T-helper 2 cell treated with Interferon-gamma antibody and Interleukin-4, amounts not matched to agents 5 μg/mL and 100 μg/mL, for 36 hours (primary cell): ENCODE measurements at places on chromosomes 3 and 15.
A peak's percentile ranks its signal among the peaks of the same experiment; 100 is the strongest.

DNA sequence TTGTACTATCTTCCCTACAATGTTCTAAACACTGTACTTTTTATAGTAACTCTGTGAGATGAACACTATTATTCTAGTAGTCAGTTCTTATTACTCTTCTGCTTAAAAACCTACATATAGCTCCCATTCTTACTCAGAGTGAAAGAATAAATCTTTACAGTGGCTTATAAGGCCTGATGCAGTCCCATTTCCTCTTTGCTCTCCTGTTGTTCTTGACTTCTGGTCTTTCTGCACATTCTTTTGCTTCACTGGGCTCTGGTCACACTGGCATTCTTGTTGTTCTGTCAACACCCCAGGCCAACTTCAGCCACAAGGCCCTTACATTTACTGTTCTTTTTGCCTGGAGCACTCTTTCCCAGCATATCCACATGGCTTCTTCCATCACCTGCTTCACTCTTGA lies 58.2 kb upstream of the TP63 start:
- DNase-seq, result no peak

GRCh38 chr3:149713730-149714654 lies 38.3 kb downstream of the COMMD2 start:
- DNase-seq, result no peak

DNA sequence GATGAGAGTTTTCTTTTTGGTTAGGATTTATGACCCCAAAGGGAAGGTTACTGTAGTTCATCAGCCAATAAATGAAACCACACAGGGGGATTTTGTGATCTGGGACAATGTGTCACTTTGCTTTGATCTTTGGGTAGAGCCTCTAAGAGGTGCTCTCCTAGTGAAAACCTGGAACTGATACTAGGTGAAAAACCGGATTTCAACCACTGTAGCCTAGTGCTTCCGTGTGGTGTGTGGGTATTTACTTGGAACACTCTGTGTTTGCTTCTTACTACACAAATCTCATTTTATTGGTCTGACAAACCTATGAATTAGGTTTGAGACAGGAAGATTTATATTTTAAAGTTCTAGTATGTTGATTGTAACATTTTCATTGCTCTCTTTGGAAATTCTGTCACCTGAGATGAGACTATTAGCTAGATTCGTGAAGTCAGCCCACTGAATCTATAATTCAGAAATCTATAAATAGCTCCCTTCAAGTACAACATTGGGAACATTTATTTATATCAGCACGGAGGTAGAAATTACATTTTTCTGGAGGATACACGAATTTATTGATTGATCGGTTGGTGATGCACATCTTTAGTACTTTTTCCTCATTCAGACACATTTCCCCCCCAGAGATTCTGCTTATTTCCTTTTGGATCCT lies 119.8 kb downstream of the AKAP13 start:
- DNase-seq, result no peak

DNA sequence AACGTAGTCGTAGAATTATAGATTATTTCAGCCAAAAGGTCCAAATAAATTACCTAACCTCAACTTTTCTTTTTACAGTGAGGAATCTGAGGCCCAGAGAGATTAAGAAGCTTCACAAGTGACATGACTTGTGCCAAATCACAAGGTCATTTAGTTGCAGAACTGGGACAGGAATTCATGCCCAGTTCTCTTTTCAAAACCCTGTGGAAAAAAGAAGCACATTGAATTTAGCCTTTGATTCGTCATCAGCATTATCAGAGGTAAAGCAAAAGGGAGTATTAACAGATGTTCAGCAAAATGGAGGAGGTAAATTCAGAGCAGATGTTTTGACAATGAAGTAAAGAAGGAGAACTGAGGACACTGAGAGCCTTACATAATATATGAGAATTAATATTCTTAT lies 4.5 kb downstream of the SERPINI2 start:
- no peak for DNase-seq

- DNase-seq, result no peak
Observed at GRCh38 chr15:73000293-73000692, 52.0 kb upstream of the NEO1 start.

- DNase-seq, result no peak
Observed at GRCh38 chr15:69525543-69525942, 72.9 kb downstream of the RPLP1 start.

DNA sequence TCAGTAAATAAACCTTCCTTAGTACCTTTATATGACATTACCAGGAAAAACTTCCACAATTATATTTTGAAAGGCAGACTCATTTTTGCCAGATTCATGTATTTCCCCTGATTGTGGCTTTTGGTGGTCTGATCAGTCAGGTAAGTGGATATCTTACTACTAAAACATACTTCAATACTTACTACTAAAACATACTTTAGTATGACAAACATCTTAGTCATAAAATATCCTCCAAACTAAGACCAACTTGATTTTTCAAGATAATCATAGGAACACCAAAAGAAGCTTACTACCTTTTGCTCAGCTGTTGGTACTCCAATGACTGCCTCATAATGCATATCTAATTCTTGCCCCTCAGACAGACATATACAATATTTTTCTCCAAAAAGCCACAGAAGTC lies 9.3 kb downstream of the TJP1 start:
- no peak for DNase-seq

DNA sequence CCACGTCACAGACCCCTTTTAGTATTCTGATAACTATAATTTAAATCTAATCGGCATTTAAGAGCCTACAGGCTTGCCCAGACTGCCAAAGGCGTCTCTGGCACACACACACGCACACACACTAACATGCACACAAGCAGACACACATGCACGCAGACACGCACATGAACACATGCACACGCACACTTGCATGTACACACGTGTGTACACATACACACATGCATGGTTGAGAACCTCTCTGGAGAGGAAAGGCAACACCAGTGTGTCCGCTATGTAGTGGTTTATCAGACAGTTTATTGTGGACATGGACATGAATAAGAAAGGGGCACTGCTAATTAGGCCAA lies 102.1 kb downstream of the FBLN2 start:
- DNase-seq, result no peak

DNA sequence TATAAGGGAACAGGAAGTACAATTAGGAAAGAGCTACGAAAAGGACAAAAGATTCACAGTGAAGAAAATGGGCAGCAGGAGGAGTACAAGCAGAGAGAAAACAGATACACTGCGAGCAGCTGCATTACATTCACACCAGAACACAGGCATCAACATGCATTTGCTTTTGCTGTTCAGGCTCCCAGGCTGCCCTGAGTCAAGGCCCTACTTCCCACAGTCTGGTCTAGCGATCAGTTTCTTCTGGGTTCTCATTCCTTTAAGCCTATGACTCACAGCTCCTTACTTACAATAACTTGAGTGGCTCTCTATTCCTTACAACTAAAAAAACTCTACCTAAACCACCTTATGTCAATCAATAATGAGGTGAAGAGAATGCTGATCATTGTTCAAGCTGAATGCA lies 24.5 kb upstream of the ZNF445 start:
- DNase-seq, result no peak

DNA sequence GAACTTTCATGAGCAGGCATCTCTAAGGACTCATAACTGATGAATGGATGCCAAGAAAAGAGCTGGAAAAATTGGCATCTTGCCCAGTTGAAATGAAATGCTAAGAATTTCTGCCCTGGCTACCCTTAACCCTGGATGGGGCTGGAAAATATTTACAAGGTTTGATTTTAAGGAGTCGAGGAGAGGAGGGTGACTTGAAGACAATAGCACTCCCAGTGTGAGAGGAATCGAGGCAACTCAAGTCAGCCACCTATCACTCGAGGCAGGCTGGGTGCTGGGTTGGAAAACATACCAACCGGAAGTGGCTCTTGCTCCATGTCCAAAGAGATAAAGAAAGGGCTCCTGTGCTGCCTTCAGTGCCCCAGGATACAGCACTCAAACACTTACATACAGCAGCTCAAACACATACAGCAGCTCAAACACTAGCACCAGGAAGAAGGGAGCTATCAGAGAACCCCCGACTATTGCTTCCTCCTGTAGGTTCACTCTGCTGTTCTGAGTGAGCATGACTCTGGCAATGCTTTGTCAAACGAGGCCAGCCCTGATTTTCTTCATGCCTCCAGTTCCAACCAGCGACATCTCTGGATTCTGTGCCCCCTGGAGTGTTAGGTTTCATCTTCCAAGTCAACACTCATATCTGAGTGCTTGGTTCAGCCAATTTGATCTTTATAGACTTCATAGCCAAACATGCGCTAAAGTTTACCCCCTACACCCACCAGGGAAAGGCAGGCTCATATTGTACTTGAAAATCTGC lies 4.9 kb downstream of the PRICKLE2 start:
- no peak for DNase-seq

GRCh38 chr15:27272427-27272826 lies 301.4 kb downstream of the GABRG3 start:
- no peak for DNase-seq

GRCh38 chr3:112437146-112438022 lies 61.9 kb downstream of the BTLA start:
- DNase-seq, result peak; percentile 14

GRCh38 chr15:34114215-34114614 lies 12.3 kb downstream of the PGBD4 start:
- DNase-seq, result no peak

GRCh38 chr3:32706348-32707025 lies 21.5 kb downstream of the CNOT10 start:
- no peak for DNase-seq

DNA sequence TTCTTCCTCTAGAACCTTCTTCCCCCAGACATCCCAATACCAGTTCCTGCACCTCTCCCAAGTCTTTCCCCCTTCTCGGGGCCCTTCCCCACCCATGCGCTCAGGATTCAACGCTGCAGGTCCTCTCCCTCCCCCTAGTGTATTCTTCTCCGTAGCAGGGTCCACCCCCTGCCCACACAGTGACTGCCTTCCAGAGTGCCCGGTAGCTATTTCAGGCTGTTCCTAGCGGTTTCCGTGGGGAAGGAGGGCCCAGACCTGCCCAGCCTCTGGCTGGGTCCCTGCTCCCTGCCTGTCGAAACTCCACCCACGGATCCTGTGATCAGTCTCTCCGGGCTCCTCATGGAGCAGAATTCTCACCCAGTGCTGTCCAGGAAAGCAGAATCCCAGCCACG lies 45.2 kb upstream of the SEC61A1 start:
- no peak for DNase-seq

GRCh38 chr15:92667970-92668485 lies 12.5 kb upstream of the FAM174B start:
- no peak for DNase-seq

DNA sequence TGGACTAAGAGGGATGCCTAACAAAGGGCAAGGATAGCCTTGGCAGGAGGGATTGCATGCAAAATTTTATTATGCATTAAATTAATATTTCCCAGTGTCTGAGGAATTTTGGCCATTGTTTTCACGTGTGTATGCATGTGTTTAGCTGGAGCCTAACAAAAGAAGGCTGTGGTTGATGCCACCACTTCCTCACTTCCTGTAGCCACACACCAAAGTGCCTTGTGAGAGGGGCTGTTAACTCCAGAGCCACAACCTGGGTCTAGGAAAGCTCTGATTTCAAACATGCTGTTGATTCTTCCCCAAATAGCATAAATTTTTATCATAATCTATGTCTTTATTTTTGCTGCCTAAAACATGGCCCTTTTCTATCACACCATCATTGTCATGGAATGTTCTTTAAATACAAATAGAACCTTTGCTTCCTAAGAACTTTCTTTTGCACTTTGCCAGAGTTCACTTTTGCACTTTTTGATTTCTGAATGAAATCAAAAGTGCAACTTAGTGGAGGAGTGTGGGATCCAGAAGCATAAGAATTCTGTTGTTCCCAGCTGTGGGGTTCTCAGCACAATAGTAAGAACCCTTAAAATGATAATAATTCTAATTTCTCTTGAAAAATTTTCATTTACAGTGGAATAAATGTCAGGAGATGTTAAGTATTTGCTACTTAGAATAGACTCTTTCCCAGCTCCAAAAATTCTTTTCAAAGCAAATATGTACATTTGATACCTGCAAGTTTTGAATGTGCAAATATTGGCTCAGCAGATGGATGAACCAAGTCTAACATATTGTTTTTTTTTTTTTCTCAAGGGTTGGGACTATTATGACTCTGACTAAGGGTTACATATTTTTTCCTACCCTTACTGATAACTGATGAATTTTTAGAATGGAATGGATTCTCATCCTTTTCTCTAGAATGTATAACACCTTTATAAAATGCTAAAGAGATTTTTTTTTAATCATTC lies 35.6 kb upstream of the SPTSSB start:
- no peak for DNase-seq

DNA sequence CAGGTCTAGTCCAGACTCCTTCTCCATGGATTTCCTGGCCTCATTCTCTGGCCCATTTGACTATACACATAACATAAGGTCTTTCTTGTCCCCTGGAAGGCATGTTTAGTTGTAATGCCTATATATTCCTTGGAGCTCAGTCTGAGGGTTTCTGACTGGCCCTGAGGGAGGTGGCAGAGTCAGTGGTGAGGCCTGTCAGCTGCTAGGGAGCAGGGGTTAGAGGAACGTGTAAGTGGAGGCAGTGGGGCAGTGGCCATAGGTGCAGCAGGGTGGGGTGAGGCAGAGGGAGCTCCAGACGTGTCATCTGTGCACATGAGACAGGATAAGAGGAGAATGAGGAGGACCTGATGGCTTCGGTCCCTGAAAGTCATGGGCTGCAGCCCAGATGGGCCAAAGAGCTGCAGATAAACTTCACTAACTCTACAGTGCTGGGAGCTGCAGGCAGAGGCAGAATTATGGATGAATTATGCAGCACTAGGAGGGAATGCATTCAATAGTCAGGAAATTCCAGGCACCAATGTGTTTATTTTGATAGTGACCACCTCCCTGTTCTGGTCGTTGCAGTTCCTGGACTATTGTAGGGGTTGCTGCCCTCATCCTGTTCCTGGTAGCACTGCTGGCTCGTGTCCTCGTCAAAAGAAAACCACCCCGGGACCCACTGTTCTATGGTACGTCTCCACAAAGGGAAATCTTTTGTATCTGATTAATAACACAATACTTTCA lies 4.9 kb downstream of the TM6SF1 start:
- DNase-seq, result no peak

GRCh38 chr3:182570946-182571594 lies 222.2 kb upstream of the ATP11B start:
- DNase-seq, result no peak

GRCh38 chr15:65303687-65304380 lies 643 bp upstream of the RNU5B-1 start:
- no peak for DNase-seq

- no peak for DNase-seq
Observed at GRCh38 chr3:98326105-98326893, 27.4 kb upstream of the OR5K4 start.

DNA sequence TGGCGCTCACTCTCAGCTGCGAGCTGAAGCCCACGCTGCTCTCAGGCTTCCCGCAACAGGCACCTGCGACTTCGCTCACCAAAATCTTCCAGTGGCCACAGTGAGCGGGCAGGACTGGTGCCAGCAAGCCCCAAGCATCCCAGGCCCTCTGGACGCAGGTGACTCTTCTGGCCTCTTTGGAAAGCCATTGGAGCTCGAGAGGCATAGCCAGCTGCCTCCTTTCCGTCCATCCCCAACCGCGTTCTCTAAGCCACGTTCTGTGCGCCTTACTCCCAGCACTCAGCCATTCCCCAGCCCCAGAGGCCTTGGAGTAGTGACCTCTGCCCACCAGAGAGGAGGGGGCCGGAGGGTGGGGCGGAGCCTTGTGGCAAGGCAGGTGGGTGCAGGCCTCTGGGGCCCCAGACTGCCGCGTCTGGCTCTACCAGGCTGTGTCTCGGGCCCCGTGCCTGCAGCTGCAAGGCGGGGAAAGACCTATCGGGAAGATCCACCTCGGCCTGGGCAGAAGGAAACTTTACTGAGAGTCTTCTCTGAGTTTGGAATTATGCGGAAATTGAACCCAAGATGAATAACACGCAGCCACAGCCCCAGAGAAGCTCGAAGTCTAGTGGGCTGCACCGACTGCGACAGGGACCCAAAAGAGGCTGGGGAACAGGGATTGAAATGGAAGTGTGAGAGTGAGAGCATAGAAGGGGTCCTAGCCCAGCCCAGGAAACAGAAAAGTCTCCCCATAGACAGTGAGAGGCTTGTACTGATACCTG lies 3.6 kb upstream of the SOX14 start:
- DNase-seq, result no peak
